ENCODE measurements at places on chromosomes 2 and 18.

GRCh38 chr2:47501374-47502200, 98.6 kb downstream of the MSH2 start:
- no peak for DNase-seq

- DNase-seq, result no peak
Measured at GRCh38 chr2:119232666-119232993, 9.0 kb downstream of the STEAP3 start.

GRCh38 chr2:9666306-9666705, 35.5 kb upstream of the YWHAQ start:
- no peak for DNase-seq

- no peak for DNase-seq
Measured at GRCh38 chr2:29255004-29255403, 139.8 kb downstream of the CLIP4 start.

DNA sequence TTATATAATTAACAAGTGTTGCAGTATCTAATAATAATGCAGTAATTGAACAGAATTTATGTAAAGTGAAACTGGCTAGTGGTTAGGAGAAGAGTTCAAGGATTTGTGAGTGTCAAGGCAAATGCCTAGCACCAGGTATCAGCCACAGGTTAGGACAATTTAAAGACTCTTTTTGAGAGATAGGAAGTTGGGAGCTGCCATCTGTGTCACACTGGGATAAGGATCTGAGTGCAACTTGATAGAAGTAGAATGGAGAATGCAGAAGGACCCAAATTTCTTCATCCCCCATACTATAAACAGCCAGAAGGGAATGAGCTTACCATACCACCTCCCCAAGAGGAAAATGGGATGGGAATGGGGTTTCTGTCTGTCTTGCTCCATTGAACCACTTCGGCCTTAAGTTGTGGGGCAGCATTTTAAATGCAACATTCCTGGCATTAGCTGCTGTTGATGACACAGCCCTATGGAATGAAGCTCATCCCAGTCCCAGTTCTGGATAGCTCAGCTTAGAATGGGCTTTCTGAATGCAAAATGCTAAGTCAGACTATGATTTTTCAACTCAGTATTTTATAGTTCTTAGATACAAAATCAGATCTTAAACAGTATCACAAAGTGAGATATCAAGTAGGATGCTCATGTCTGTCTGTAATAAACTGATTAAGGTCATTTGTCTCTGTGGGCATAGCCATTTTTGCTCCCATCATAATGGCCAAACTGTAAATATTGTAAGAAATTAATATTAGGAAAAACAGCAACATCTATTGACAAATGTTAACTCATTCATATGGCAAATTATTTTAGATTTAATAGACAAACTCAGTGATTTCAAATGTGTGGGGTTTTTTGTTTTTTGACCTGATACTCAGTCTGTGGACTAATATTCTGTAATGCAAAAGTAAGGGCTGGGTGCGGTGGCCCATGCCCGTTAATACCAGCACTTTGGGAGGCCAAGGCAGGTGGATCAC, 44.0 kb downstream of the GPR155 start:
- DNase-seq, result peak; percentile 34

DNA sequence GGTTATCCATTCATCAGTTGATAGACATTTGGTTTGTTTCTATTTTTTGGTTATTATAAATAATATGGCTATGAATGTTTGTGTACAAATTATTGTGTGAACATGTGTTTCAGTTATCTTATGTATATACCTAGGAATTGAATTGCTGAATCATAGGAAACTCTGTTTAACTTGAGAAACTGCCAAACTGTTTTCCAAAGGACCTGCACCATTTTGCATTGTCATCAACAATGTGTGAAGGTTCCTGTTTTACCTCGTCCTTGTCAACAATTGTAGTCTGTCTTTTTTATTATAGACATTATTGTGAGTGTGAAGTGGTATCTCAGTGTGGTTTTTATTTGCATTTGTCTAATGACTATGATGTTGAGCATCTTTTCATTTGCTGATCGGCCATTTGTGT, 17.1 kb downstream of the PDK1 start:
- DNase-seq, result no peak

- no peak for DNase-seq
Measured at GRCh38 chr2:170929686-170930050, 615 bp downstream of the GORASP2 start.

- no peak for DNase-seq
Measured at GRCh38 chr2:72917877-72918553, 696 bp downstream of the EMX1 start.

GRCh38 chr18:76687304-76687962, 134.9 kb upstream of the ZNF236 start:
- no peak for DNase-seq

GRCh38 chr2:113281910-113282746, 3.4 kb upstream of the PAX8 start:
- no peak for DNase-seq

GRCh38 chr2:96154506-96155380, 9.5 kb upstream of the DUSP2 start:
- DNase-seq, result no peak

DNA sequence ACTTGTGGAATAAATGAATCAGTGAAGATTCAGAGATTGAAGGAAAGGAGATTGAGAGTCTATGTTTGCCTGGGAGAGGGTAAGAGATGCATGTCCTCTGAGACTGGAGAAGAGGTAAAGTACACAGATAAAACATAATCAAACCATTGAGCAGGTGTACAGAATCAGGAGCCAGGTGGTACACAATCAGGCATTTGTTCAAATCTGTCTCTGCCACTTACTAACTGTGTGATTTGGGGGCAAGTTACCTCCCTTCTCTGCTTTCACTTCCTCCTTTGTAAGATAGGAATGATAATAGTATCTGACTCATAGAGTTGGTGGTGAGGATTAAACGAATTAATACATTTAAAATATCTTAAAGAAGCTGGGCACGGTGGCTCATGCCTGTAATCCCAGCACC, 94.0 kb downstream of the CDK15 start:
- no peak for DNase-seq

- no peak for DNase-seq
Measured at GRCh38 chr18:55161916-55162315, 202.7 kb upstream of the CCDC68 start.

DNA sequence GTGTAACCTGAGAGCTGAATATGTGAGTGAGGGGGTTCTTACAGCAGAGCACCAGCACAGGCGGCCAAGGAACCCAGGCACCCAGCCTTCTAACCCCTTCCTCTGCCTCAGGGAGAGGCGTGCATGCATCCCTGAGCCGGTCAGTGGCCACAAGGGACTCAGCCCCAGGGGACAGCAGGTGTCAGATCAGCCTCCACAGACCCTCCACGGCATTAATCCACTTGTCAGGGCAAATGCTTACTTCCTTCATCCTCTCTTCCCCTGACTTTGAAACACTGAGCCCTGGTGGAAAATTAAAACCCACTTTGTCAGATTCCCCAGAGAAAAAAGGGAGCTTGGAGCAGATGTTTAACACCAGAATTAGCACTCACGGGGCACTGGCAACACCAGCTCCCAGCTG, 60.5 kb upstream of the SMAD2 start:
- no peak for DNase-seq

- no peak for DNase-seq
Measured at GRCh38 chr2:185388226-185388625, 350.4 kb upstream of the FSIP2 start.

DNA sequence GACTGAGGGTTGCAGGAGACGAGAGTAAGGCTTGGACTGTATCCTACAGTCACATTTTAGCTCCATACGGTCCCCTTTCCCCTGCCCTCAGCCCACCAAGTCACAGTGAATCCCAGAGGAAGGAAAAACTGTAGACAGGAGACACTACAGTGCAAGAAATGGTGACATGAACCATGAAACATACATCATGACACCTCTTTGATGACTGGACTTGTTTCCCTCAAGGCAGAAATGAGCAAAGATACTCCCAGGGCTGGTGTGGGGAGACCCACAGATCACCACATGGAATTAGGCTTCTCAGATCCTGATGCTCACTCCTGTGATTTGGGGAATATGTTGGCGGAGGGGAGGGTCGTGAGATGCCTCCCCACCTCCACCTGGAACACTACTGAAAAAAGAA, 48.2 kb upstream of the SPP2 start:
- DNase-seq, result no peak

- no peak for DNase-seq
Measured at GRCh38 chr2:205129531-205129930, 552.8 kb upstream of the NRP2 start.

DNA sequence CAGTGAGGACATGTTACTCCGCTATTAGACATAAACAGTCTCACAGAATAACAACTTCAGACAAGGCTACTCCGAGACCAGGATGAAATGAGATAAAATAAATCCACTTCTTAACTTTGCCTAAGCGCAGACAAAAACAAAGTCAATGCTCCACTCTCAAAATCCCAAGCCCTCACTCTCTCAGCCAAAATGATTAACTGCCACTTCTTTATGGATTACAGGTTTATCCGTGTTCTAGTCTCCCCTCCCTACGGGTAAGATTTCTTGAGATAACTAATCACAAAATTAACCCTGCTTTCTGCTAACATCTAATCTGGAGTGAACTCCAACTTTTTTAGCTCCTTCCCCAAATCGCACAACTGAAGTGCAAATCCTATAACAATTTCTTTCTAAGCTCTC, 1.1 kb upstream of the CRYGC start:
- no peak for DNase-seq

DNA sequence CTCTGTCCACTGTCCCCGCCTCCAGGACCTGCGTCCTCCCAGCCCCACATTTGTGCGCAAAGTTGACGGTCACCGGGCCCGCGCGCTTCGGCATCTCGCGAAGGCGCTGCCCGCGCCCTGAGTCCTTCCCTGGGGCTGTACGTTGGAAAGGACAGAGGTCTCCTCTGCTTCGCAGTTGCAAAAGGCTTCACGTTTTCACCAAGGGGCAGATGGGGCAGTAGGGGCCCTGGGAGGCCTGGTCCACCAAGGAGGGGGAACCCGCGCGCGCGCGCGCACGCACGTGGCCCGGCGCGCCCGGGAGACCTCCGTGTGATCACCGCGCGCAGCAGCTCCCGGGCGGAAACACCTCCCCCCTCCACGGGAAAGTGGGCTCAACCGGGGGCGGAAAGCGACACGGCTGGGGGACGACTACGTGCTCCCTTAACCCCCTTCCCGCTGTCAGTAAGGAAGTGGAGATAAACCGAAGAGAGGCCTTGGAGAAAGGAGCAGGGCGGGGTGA, 21.9 kb downstream of the TEX44 start:
- DNase-seq, result no peak

- DNase-seq, result no peak
Measured at GRCh38 chr2:24231461-24231881, 56.6 kb downstream of the FAM228A start.

- no peak for DNase-seq
Measured at GRCh38 chr2:189127756-189128155, 51.8 kb downstream of the COL5A2 start.

DNA sequence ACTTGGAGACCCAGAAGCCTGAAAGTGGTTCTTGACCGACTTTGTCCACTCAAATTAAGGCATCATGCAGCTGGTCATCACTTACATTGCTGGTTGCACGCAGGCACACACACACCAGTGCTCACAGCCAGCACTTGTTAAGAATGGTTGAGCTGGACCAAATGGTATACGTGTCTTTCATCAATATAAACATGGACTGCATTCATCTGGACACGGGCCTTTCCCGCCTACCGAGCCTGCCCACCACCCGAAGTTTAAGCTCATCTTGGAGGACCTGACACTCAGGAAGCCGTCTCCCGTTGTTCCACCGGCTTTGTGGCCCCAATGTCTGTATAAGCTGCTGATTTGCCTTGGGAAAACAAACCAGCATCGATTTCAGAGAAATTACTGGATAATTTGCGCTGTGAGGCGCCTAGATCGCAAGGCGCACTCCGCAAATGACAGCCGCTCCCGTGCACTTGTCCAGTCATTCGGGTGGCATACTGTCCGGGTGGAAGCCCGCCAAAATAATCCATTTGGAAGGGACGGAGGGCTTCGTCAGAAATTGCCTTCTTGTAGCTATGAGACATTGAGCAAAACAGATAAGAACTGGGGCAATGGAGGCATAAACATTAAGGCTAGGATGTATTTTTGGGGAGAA, 40.1 kb upstream of the AKAIN1 start:
- no peak for DNase-seq

DNA sequence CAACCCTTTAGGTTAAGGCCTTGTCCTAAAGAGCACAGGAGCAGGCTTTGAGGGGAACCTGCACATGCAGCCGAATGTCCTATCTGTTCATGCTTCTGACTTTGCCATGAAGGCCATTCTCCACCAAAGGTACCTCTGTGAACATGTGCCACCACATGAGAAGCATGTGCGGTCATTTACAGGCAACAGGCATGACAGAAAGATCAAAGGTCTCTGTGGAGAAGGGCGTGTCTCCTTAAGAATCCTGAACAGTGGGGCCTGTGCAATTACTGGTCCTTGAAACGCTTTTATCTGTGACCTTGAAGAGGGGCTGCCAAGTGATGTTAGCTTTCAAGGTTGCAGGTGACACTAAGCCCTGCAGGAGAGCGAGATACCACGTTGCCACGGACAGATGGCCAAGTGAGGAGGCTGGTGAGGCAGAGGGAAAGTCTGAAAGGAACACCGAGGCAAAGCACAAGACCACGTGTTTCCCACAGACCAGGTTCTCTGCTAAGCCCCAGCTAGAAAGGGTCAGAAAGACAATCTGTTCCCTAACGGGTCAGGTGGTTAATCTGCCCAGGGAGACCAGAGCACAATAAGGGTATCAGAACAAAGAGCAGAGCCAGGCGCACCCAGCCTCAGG, 19.5 kb upstream of the POMC start:
- DNase-seq, result no peak

DNA sequence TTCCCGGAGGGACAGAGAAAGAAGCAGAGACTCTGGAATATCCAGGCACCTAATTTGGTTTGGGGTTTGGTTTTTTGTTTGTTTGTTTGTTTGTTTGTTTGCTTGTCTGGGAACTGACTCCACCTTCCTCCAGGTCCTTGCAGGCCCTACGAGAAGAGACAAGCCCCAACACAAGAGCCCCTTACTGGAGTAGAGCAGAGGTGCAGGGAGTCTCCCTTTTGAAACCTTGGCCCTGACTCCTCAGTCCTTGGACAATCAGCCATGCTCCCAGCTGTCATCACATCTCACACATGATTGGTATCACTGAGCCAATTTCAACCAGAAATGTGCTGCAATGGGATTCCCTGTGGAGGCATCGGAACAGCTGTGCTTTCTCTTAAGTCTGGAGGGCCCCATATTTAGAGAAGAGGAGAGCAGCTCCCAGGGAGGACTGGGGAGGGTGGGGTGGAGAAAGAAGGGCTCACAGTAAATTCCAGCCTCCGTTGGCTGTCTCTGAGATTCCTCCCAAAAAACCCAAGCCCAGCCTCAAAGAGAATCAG, 279.9 kb upstream of the NCKAP5 start:
- DNase-seq, result no peak

GRCh38 chr2:14451312-14451711, 181.2 kb upstream of the LRATD1 start:
- DNase-seq, result no peak

GRCh38 chr18:51480407-51481261, 283.2 kb upstream of the MEX3C start:
- no peak for DNase-seq
